ENCODE measurements at places on chromosomes 2 and 18. TPM values are rescaled to one million over a fixed set of nuclear protein-coding genes. Genes with fewer than 3 reads are reported as not detected.

- no peak for DNase-seq
Measured at GRCh38 chr2:111709321-111709720, 174.7 kb downstream of the ANAPC1 start.

- DNase-seq, result no peak
Measured at GRCh38 chr2:3108710-3109702, 268.6 kb downstream of the EIPR1 start.

DNA sequence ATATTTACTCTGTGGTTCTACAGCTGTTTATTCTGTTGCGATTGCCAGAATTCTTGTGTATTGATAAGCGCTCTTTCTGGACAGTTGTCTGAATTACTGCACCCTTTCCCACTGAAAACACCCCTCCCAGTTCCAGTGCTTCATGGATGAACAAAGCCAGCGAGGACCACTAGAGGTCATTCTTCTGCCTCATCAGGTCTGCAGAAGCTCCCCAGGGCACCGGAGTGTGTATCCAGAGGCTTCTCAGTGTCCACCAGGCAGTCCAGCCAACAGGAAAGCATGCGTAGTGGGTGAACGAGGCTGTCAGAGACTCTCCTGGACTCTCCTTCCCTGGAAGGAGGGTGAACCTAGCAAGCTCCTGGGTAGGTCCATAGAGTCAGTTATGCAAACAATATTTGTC lies 40.6 kb upstream of the INHBB start:
- DNase-seq, result no peak

The ANKRD62 gene
- 1.3 TPM for total RNA-seq

Data from dorsolateral prefrontal cortex (tissue), 122 donors.